Activated CD4-positive, CD25-positive, alpha-beta regulatory T cell treated with anti-CD3 and anti-CD28 coated beads, Interleukin-2, amount 50 U/mL, for 16 hours (primary cell): ENCODE measurements at places on chromosomes 6 and 20.

DNA sequence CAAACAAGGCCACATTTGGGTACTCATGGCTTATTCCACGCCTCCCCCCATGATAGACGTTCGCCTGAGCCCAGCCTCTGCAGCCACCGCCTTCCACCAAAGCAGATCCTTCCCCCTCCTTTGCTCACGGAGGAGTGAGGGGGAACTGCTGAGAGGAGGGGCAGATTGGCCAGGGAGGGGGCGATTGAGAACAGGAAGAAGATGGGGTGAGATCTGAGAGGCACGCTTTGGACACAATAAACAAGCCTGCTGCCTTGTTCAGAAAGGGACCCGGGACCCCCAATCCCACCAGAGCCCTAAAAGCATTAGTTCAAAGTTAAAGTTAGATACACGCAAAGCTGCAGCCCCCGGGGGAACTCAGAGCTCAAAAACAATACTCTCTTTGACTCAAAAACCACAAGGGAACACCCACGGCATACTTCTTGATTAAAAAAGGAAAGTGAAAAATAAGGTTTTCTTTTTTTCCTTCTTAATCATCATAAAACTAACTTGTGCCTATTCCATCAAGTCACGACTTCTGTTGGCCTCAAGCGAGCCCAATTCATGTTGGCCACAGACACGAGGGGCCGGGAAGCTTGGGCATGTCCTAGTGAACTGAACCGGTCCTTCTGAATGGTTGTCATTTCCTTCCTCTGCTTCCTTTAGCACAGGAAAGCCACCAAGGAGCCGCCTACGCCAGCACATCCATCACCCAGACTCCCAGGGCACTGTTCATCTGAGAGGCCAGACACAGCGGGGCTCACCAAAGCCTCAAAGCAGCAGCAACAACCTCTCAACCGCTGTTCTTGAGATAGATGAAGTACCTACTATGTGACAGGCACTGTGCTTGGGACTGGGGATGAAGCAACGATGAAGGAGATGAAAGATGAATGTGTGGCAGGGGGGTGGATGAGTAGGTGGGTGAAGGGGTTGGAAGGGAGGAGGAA, 44.7 kb downstream of the NFATC2 start:
- peak; percentile 23 for DNase-seq

DNA sequence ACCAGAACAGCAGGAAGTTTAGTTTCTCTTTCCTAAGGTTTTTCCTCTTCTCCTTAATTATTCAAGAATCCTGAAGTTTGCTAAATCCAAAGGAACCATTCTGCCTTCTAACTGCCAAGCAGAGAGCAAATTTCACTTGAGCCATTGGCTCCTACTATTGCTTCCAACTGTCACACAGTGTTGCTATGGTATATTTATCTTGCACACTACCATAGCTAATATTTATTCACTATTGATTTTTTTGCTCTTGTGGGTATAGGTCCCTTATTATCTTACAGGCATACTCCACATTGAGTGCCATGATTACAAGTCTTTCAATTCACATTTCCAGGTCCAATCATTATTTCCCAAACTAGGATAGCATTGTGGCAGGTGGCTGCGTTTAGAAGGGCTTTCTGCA, 266.7 kb upstream of the FLRT3 start:
- DNase-seq: no peak

- DNase-seq: no peak
These were observed 35.3 kb downstream of the PANK2 start for GRCh38 chr20:3924304-3925112.

DNA sequence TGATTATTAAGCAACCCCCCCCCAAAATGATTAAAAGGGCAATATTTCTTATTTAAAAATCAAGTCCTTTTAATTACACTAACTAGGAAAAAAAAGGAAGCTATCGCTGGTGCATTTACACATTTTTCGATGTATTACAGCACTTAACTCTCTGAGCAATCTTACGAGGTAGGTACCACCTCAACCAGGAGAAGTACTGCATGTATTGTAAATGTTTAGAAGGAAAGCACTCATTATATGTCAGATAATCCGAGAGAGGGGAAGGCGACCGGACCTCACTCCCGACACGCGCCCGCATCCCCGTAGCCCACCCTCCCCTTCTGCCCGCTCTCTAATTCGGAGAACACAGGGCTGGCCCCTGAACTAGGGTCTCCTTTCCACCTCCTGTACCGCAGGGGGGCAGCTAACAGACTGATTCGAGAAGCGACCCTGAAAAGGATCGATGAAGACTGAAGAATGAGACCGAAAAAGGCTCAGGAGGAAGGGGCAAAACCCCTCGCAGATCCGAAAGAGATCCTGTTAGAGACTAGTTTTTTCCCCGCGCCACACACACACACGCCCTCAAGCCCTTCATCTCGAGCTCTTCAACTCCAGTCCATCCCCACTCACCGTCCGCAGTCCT, 337 bp downstream of the ESF1 start:
- DNase-seq: no peak

GRCh38 chr6:75149240-75149639, 56.6 kb downstream of the COL12A1 start:
- DNase-seq: no peak

- DNase-seq: no peak
These were observed 108.2 kb downstream of the CDH26 start for GRCh38 chr20:60066438-60066823.
